Muscle of leg (tissue), 16 donors: ENCODE measurements at places on chromosomes 1 and 21. TPM values are rescaled to one million over a fixed set of nuclear protein-coding genes. Genes with fewer than 3 reads are reported as not detected.

Gene HLX
- 12.8 TPM for total RNA-seq

Gene ILDR2
- 2.5 TPM for total RNA-seq

Gene CDA
- 0.13 TPM for total RNA-seq

Gene RHD
- 0.35 TPM for total RNA-seq
